Stimulated activated CD4-positive, alpha-beta T cell treated with anti-CD3 and anti-CD28 coated beads, Interleukin-15, amount 100 ng/mL, for 24 hours (primary cell): ENCODE measurements at places on chromosomes 5 and 9.

DNA sequence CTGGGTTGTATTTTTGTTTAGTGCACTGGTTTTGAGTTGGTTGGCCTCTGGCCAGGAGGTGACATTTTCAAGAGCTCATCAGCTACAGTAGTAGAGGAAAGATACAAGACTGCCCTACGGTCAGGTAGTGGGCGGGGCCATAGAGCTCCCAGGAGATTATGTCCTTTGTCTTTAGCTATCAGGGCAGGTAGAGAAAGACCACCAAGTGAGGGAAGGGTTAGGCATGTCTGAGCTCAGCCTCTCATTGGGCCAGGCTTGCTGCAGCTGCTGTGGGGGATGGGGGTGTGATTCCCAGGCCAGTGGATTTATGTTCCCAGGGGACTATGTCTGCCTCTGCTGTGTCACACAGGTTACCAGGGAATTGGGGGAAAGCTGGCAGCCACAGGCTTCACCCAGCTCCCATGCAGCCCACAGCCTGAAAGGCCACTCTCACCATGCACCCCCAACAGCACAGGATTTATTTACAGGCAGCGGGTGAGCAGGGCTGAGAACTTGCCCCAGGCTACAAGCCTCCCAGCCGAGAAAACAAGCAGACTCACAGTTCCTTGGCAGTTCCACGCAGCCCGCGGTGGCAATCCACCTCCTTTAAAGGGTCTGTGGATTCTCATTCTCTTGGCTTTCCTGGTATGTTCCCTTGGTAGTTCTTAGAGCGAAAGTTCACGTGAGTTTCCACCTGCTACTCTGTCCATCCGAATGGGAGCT lies 37.5 kb upstream of the BOD1 start:
- no peak for DNase-seq

DNA sequence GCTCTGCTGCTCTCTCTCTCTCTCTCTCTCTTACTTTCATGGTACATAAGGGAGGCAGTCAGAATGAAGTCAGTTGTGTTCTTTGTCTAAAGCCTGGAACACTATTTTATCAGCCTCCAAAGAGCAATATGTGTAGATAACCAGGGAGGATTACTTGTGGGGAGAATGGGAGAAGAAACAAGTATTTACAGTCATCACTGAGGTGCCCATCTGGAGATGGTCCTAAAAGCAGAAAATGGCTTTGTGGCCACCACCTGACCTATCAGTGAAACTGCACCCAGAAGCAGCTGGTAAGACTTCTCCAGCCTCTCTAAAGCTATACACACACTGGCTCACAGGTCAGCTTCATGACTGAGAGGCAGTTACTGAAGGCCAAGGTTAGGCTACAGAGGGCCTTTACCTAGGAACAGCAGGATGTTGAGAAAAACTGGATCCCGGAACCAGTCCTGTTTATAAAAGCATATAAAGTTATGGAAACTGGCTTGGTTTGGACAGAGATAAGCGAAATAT lies 75.1 kb downstream of the MRPS27 start:
- DNase-seq: no peak

DNA sequence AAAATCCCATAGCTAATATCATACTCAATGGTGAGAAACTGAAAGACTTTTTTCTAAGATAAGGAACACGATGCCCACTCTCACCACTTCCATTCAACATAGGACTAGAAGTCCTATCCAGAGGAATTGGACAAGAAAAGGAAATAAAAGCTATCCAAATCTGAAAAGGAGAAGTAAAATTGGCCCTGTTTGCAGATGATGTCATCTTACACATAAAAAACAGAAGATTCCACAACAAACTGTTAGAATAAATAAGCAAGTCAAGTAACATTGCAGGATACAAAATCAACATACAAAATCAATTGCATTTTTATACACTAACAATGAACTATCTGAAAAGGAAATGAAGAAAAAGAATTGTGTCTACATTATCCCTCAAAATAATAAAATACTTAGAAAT lies 308.0 kb downstream of the MCTP1 start:
- DNase-seq: no peak

- DNase-seq: no peak
Measured at GRCh38 chr9:122226142-122226757, 2.5 kb downstream of the LHX6 start.

GRCh38 chr5:140133514-140134167 lies 7.9 kb downstream of the IGIP start:
- DNase-seq: no peak

DNA sequence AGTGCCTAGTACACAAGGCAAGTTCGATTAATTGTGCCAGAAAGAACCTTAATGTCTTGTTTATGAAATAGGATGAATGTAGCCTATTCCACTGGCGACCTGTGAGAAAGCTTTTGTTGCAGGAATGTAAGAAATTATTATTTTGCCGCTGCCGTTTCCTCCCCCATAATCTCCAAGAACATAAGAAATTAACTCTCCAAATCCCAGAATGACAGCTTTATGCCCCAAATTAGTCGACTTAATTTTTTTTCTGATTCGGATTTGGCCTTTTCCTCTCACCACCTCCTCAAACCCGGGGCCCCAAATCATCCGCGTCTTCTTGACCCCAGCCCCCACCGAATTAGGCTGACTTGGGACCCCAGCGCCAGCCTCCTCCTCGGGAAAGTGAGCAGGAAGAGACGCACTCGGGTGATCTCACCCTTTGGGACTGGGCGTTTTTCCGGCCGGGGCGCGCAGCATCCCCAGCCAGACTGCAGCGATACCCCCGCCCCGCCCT lies 682 bp upstream of the SPTAN1 start:
- no peak for DNase-seq

DNA sequence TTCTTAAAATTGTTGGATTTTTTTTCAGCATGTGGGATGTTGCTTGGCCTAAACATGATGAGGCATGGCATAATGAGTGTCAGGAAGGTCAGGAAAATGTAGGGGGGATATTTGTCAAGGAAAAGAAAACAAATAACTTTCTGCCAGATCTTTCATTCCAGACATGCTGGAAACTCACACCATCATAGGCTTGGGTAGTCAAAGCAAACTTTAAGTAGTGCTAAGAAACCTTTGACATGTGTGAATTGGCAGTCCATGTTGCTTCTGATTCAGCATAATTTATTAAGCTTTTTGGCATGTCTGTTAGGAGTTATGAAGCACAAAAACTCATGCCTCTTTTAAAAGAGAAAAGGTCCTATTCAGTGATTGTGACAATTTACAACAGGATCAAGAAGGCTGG lies 61.3 kb upstream of the MTAP start:
- no peak for DNase-seq

DNA sequence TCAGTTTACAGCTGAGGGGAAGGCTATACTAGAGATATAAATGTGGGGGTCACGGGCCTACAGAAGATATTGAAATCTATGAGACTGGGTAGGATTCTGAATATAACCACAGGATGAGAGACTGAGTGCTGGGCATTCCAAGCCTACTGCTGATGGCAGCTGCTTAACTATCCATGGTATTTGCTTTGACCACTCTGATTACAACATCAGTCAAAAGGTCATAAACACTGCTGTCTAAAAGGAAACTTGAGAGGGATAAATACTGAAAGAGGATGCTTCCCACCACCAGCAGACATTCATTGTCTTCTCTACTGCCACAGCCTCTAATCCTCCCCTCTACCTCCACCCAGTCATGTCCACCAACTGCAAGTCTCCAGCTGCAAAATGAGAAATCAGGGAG lies 3.8 kb downstream of the ZNF622 start:
- DNase-seq: no peak

DNA sequence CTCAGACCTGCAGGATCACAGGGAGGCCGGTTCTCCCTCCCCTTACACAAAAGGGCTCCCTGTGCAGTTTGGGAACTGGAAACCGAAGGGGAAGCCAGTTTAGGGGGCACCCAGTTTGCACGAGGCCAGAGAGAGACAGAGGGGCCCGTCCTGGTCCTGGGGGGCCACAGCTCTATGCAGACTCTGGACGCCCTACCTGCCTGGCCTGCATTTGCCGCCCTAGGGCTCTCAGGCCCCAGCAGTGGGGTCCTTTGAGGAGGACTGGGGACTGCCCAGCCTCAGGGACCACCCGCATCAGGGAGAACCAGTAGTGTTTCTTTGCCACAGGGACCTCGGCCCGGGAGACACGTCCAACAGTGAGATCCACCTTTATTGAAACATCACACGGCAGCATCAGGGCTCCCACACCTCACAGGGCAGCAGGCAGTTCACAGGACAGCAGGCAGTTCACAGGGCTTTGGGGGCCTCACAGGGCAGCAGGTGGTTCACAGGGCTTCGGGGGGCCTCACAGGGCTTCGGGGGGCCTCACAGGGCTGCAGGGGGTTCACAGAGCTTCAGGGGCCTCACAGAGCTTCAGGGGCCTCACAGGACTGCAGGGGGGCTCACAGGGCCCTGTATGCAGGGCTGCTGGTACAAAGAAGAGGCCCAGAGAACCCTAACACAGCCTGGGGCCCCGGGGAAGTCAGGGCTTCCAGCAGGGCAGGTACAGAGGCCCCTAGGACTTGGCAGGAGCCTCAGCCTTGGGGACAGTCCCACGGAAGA lies 648 bp upstream of the NSMF start:
- no peak for DNase-seq

DNA sequence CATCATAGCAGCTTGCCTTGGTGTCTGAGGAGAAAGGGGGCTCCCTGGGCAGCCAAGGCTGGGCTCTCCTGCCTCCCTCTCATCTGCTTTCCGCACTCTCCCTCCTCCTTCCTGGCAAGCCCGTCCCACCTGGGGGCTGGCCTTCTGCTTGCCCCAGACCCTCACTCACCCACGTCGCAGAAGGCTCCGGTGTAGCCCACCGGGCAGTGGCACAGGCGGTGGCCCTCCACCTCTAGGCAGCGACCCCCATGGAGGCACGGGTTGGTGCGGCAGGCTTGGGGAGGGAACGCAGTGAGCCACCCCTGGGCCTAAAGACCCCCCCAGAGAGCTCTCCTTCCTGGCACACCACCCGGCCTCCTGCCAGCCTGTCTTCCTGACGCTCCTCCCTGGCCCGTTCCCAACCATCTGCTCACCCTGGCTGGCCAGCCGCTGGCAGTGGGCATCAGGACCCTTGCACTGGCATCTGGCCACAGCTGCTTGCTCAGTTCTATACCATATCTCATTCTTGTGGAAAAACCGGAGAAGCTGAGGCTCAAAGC lies 4.2 kb upstream of the PFN3 start:
- DNase-seq: no peak

GRCh38 chr5:134132372-134133187 lies 18.1 kb downstream of the TCF7 start:
- peak; percentile 81 for DNase-seq

DNA sequence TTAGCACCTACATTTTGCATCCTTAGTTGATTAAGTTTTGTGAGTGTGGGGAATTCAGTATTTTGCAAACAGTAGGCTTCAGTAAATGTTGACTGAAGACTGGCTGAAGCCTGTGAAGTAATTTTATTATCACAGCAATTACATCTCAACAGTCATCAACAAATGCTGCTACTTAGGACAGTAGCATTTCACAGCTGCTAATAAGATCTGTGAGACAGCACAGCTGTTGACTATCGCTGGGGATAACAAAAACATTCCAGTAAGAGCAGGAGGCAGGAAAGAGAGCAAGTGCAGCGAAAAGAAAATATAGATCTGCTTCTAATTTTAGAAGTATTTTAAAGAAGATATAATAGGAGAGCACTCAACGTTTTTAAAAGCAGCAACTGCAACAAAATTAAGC lies 117.3 kb upstream of the FGF10 start:
- no peak for DNase-seq
